ENCODE measurements at places on chromosomes 5 and 9.

DNA sequence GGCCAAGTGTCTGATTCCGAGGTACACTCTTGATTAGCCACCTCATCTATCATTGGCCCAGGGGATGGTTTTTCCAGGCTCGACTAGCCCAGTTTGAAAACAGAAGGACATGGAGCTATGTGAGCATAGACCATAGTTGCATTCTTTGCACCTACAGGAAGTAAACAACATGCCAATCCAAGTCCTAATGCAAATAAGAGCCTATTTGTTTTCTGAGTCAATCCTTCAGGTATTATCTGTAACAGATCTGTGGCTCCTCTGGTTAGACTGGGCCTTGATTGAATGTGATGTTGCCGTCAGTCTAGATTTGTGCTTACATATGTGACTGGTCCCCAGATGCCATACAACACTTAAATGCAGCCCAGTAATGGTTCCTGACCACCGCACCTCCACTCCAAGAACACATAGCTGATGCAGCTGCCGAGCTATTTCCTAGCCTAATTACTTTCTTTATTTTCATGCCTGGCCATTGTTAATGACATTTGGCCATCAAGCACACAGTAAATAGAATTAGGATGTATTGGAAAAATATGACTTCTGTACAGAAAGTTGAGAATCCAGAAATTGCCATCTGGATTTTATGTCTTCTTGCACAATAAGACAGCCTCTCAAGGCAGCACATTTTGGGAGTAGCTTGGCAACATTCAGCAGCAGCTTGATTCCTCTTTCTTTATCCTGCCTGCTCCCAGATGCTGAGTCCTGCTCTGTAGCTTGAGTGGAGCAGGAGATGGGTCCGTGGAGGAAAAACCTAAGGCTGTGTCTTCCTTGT lies 29.5 kb upstream of the ARHGAP26 start:
- no peak for DNase-seq

DNA sequence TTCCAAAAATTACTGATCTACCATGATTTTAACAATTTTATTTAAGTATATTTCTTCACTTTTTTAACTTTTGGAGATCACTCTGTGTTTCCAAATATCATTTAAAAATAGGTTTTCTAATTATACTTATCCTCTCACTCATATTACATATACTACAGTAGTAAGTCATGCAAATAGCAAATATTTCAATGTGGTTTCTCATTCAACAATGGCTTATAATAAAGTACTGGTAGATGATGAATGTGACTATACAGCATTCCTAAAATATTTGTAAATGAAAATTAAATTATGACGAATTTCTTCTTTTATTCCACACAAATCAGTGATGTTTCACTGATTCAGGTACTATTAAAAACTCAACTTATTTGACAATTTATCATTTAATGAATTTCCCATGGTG lies 176.3 kb upstream of the MEF2C start:
- DNase-seq, result no peak

- no peak for DNase-seq
Observed at GRCh38 chr9:14308853-14309145, 5.1 kb downstream of the NFIB start.

DNA sequence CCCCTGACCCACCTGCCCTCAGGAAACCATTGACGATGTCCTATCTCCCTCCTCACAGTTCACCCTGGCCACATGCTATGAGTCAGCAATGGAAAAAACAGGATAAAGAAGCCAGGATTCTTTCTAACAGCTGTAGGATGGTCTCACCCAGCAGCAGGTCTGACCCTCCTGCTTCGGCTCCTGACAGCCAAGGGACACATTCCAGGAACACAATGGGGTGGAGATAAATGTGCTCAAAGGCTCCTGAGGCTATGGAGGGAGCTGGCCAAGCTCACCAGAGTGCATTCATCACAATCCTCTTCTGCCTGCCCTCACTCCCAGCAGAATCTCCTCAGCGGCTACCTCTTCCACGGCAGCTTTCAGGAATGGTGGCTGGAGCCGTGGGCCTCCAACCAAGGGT lies 170.3 kb downstream of the PJA2 start:
- DNase-seq, result no peak

GRCh38 chr5:110075656-110076055 lies 385.9 kb downstream of the MAN2A1 start:
- DNase-seq, result no peak

GRCh38 chr5:10454591-10455276 lies 13.1 kb downstream of the ROPN1L start:
- no peak for DNase-seq

DNA sequence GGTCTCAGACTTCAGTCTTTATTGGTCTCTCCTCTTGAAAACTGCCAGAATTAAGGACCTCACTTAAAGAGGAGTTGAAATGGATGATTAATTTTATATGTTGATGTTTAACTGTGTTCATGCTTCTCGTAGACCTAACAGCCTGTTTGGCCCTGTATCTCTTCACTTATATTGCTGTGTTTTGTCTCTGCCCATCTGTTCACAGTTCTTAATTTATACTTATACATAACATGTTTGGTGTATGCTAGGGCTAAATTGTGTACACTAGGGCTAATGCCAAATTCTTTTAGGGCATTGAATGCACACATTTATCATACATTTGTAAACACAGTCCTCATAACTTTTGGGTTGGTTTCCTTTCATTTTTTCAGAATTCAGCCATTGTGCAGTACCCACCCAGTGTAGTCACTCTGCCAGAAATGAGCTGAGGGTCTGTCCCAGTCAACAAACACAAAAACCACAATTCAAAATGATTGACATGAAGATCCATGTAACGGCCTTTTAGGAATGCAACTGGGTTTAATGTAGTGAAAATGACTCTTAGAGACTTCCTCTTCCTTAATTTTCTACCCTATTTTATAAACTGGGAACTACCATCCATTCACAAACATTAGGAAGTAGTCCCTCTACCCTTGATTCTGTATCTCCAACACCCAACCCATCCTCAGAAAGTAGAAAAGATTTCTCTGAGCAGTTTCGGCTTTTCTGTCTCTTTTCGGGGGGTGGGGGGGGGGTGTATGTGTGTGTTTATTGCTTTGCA lies 668.8 kb upstream of the KLF4 start:
- no peak for DNase-seq

GRCh38 chr9:129759804-129760502 lies 7.1 kb upstream of the PTGES start:
- DNase-seq, result no peak

DNA sequence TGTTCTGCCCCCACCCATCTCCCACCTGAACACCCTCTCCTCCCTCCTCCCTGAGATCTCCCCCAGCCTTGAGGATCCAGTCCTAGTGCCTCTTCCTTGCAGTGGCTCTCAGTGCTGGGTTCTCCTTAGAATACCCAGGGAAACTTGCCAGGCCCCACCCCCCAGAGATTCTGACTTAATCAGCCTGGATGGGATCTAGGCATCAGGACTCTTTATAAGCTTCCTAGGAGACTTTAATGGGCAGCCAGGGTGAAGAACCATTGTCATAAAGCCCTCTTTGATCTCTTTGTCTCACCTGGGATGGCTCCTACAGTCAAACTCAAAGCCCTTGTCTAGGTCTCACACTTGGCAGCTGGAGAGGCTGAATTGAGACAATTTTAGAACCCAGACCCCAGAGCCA lies 8.6 kb upstream of the GLIS3 start:
- DNase-seq, result no peak

GRCh38 chr9:124436320-124436719 lies 13.9 kb upstream of the ADGRD2 start:
- DNase-seq, result no peak

DNA sequence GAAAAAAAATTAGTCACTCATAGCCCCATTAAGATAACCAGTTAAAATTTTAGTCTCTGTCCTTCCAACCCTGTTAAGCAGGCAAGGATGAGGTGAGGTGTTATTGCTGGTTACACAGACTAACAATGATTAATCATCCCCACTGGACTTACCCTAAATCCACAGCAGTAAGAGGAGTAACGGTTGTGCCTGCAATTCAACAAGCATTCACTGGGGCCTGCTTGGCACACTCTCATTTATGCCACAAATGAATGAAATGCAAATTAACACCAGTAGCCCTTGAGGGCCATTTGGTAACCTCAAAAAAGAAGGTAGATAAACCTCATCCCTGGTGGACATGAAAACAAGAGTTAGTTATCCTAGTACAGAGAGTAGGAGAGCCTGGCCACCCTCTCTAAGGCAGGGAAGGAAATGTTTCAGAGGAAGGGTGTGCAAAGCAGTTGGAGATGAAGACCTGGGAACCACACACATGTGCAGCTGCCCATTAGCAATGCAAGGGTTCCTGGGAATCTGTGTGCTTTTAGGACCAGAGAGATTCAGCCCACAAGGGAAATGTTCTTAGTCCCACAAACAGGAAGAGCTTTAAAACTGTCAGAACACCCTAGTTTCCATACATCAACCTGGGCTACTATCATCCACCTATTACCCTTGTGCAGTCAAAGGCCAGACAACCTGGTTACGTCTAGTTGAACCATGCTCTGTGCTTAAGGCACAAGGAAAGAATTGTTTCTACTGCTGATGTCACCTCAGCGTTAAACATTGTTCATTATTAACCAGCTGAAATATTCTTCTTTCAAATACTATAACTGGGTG lies 7.7 kb downstream of the LHFPL2 start:
- DNase-seq, result no peak

GRCh38 chr9:124813041-124813440 lies 36.1 kb downstream of the OLFML2A start:
- DNase-seq, result no peak

DNA sequence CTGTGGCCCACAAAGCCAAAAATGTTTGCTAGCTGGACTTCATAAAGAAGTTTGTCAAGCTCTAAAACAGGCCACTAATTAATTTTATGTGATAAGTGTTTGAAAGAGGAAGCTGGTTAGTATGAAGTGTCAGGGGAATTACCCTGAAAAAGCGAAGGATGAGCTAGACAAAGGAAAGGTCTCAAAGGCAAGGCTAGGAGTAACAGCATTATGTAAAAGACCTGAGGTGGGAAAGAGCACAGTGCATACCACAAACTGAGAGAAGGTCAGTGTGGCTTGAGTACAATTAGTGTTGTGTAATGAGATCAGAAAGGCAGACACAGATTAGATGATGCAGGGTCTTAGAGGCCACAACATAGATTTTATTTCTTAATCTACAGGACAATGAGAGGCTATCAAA lies 29.6 kb downstream of the RC3H2 start:
- no peak for DNase-seq

- DNase-seq, result no peak
Observed at GRCh38 chr9:38074441-38074961, 5.5 kb upstream of the SHB start.

DNA sequence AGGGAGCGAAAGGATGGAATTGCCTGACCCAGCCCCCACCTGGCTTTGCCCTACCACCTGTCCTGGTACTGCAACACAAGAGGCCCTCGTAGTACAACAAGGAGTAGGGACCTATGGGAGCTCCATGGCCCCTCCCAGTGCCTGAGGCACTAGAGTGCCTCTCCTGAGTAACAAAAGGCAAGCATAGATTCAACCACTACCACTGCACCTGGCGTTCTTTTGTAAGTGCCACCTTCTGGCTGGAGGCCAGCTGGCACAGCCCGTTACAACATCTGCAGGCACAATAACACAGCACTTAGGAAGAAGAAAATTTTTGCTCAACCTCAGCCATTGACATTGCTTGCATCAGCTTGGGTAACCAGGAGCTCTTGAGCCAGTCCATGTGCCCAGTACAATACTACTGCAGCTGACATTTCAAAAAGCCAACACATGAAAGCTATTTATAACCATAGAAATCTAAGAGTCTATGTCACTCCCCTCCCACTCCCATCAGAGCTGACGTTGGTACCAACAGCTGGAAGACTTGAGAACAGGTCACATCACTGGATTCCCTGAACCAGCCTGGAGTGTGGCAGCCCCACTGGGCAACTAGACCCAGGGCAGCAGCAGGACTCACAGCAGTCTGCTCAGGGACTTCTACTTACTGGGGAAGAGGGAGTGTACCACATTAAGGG lies 17.7 kb upstream of the FAM174A start:
- no peak for DNase-seq

Measured in T-cell (primary cell).